ENCODE measurements at places on chromosomes 7 and 10.

GRCh38 chr7:63070696-63071095 is 928.0 kb upstream of the ZNF722 start:
- no peak for DNase-seq

DNA sequence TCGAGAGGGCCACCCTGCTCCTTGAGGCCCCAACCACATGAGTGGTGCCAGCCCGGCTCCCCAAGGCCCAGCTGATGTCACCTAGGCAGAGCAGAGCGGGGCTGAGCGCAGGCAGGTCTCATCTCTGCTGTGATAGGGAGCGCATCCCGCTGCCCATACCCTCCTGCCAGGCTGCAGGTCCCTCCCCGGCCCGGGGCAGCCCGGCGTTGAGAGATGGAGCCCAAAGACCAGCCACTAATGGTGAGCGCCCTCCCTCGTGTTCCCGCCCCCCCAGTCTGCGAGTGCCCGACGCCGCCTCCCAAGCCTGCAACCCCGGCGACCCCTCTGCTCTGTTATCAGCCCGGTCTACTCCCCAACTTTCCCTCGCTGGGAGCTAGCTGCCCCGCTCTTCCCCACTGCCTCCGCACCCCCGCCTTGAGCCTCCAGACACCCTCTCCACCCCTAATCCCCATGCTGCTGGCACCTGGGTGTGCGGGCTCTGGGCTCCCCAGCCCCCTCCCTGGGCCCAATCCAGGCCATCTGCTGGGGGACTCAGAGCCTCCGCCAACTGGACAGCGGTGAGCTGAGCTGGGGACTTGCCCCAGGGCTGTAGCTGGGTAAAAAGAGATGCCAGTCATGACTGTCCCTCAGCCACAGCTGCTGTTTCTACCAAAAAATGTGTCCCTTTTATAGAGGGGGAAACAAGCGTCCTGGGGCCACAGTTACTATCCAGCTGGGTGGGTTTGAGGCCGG is 19.7 kb upstream of the CHST12 start:
- DNase-seq = no peak

- no peak for DNase-seq
Measured at GRCh38 chr10:86370006-86370585, 3.5 kb upstream of the GRID1 start.

GRCh38 chr10:124676416-124677062 is 67.6 kb downstream of the FAM53B start:
- DNase-seq = no peak

DNA sequence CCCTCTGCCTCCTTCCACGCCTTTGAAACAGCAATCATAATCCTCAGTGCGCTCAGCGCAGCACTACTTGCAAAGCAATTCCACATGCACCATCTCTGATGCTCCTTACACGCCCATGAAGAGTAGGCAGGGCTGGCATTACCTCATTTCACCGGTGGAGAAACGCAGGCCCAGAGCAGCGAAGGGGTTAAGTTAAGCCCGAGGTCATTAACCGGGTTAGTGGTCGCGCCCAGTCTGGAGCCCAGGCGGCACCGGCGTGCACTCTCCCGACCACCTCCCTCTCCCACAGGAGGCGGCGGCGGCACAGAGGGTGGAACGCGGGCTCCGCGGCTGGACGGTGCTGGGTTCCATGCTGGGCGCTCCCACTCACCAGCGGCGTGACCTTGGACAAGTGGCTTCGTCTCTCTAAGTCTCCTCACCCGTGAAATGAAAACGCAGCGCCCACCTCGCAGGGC is 515 bp downstream of the FASTK start:
- DNase-seq = peak; percentile 67

DNA sequence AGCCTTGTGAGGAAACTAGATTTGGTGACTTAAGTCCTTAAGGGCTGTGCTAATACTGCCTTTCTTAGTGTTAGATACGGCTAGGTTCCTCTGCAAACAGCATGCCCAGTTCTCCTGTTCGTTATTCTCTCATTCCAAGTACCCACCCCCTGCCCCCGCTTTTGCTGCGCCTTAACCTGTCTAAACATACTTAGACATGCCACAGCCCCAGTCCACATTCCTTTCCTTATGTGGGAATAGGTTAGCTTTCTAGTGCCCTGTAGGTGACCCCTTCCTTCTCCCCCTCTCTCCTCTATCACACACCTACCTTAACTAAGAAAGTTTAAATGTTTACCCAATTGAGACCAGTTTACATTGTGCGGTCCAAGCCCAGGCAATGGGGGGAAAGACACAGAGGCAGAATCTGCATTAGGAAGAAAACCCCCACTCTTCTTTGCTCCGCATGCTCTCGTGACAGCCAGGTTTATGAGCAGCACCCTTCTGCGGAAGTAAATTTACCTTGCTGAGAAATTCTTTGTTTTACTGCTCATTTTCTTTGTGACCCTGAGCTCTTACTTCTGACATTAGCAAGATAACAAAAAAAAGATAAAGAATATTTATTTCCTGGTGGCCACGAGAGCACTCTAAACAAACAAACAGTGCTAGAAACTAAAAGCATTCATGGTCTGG is 48.8 kb downstream of the VIM start:
- DNase-seq = no peak

- no peak for DNase-seq
Measured at GRCh38 chr7:84112771-84113170, 81.8 kb downstream of the SEMA3A start.

- DNase-seq = no peak
Measured at GRCh38 chr7:7757576-7757975, 39.2 kb upstream of the RPA3 start.

- DNase-seq = peak; percentile 50
Measured at GRCh38 chr7:12701433-12701832, 14.0 kb downstream of the ARL4A start.

GRCh38 chr10:73553761-73554160 is 37.4 kb downstream of the USP54 start:
- DNase-seq = no peak

- no peak for DNase-seq
Measured at GRCh38 chr7:121544726-121545125, 148.6 kb upstream of the FAM3C start.

- DNase-seq = no peak
Measured at GRCh38 chr7:6650086-6650485, 13.0 kb downstream of the ZNF316 start.

- DNase-seq = no peak
Measured at GRCh38 chr7:155928583-155928982, 116.3 kb upstream of the SHH start.

GRCh38 chr7:48033922-48034321 is 1.4 kb upstream of the C7orf57 start:
- no peak for DNase-seq

GRCh38 chr7:27179503-27180430 is 5.3 kb downstream of the HOXA11 start:
- DNase-seq = peak; percentile 73

- DNase-seq = no peak
Measured at GRCh38 chr7:107446988-107447387, 22.9 kb upstream of the GPR22 start.

All from erythroblast (primary cell).